ENCODE measurements at places on chromosomes 16 and 17.

DNA sequence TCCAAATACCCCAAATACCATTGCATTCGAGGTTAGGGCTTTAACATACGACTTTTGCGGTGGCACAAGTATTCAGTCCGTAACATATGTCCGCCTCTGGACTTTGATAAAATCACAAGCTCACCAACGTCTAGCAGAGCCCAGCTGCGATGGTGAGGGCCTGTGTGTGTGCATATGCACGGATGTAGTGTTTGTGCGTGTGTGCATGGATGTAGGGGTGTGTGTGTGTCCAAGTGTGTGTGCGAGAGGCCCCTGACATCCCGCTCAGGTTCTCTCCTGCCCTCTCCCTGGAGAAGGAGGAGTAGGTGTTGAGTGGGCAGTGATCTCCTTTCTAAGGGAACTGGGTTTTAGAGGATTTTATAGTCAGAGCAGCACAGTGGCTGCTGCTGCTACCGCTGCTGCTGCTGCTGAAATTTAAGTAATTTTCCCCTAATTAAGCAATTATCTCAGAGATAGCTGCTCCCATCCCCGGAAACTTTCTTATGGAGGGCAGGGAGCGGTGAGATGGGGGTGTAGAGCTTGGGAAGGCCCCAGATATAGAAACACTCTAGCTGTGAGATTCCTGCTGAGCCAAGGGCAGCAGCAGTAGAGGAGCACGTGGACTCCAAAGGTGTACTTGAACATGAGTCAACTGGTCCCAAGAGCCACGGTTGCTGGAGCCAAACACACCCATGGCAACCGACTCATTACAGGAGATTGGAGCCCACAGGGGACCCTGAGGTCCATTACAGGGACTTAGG, 121.7 kb upstream of the SDK2 start:
- DNase-seq, result no peak

DNA sequence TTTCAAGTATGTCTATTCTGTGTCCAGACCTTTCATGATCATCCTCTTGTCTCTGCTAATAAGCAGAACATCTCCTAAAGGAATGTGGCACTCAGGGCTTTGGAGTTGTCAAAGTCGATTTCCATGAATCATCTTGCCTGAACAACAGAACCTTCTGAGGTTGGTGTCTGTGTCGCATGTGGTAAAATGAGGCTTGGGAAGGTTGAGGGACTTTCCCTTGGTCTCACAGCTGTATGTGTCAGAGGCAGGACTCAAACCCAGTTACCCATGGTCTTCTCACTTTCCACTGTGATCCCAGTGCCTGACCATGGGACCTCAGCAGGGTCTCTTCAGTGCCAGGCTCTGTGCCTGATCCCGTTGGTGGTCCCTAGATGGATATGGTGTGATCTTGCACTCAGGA, 4.2 kb upstream of the GPRC5B start:
- no peak for DNase-seq

GRCh38 chr16:57526498-57526897, 9.9 kb downstream of the CCDC102A start:
- DNase-seq, result no peak

DNA sequence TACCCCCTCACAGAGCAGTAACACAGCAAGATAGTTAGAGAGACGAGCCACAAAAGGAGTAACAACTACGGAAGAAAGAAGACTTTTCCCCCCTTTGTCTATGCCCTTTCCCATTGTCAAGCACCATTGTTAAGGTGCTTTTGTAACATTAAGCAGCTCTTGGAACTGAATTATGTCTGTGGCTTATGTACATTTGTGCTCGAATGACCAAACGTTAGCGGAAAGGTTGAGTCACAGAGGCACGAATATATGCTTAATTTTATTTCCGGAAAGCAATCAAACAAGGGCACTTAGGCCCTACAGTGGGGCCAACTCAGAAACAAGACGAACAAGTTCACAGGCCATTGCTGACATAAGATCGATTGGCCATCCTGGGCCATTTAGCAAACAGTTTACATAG, 109.5 kb downstream of the ANKFN1 start:
- DNase-seq, result no peak

DNA sequence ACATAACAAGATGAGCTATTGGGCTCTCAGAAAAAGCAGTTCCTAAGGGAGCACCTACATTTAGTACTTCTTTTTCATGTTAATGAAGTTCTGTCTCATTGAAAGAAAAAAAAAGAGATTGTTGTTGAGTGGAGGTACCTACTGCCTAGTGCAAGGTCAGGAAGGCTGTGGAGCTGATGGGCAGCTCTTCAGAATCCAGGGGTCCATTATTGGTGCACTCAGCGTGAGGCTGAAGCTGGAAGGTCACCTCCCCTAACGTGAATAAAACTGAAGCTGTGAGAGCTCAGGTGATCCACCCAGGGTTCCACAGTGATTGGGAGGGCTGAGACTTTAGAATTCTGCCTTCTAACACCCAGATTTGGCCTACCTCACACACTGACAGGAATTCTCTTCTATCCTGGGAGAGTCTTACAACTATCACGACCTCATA, 153.9 kb upstream of the TBX2 start:
- no peak for DNase-seq

DNA sequence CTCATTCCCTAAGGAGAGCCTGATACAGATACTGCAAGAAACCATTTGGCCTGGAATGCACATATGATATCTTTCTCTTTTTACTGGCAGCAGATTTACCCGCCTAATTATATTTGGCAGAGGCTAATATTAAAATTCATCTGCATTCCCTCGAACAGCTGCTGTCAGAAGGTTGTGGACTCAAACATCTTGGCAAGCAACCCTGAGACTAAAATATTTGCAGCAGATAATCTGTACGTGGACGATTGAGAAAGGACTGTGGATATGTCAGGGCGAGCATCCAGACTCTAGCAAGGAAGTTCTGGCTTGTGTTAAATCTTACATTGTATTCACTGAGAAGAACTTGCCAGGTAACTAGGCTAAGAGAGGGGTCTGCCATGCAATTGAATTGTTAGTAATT, 65.2 kb downstream of the SNX20 start:
- no peak for DNase-seq

GRCh38 chr16:84049403-84050060, 6.9 kb upstream of the SLC38A8 start:
- no peak for DNase-seq

DNA sequence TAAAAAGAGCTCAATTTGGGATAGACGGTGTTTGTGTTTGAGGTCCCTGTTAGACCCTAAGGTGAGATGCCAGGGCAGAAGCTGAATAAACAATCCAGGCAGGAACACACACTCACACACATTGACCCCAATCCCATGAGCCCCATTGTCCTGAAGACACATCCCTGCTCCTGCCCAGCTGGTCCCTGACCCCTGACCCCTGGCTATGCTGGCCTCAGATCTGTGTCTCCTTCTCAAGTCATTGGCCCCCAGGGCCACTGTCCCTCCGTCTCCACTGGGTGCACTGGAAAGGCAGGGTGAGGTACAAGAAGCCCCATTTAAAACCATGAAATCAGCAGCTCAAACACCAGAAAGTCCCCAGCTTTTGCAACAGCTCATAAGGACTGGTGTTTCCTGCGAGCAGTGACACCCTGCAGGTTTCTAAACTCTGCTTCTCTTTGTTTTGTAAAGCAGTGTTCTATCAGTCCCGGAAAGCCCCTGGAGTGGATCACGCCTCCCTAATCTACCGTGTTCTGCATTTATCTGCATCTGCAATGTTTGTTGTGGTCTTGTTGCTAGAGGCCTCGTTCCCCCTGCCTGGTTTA, 18.0 kb upstream of the ASGR2 start:
- DNase-seq, result no peak

- DNase-seq, result no peak
Observed at GRCh38 chr17:17841601-17842025, 4.8 kb upstream of the SREBF1 start.

GRCh38 chr17:82942166-82943130, 102.6 kb upstream of the ZNF750 start:
- DNase-seq, result no peak

DNA sequence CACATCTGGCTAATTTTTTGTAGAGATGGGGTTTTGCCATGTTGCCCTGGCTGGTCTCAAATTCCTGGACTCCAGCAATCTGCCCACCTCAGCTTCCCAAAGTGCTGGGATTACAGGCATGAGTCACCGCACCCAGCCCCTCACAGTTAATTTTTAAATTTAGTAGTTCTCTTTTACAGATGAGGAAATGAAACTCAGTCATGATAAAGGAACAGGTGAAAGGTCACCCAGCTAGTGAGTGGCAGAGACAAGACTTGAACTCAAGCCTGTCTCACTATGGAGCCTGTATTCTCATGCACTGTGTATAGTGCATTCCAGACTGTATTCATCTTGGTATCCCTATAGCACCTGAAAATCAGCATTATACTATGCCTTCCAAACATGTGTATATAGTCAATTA, 77.1 kb upstream of the WSB1 start:
- no peak for DNase-seq

GRCh38 chr16:20001856-20002707, 71.6 kb downstream of the GPR139 start:
- no peak for DNase-seq

DNA sequence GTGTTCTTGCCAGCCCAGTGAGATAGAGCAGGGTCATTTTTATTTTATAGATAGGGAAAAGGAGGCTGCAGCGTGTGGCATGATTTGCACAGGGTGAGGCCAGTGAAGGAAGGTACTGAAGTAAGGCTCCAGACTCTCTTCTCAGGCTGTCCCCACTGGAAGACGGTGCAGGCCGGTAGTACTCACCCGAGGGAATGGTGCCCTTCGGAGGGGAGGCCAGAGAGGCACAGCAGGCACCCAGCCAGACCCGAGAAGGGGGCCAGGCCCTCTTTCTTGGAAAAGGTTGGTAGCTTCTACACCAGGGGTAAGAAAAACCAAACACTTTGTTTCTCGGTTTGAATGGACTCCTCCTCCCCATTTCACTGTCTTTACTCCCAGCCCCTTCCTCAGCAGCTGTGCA, 288 bp downstream of the ANKRD40CL start:
- no peak for DNase-seq

GRCh38 chr16:27221576-27222248, 18.4 kb downstream of the KDM8 start:
- DNase-seq, result no peak

- no peak for DNase-seq
Observed at GRCh38 chr17:28384281-28385036, 13.0 kb downstream of the SARM1 start.

DNA sequence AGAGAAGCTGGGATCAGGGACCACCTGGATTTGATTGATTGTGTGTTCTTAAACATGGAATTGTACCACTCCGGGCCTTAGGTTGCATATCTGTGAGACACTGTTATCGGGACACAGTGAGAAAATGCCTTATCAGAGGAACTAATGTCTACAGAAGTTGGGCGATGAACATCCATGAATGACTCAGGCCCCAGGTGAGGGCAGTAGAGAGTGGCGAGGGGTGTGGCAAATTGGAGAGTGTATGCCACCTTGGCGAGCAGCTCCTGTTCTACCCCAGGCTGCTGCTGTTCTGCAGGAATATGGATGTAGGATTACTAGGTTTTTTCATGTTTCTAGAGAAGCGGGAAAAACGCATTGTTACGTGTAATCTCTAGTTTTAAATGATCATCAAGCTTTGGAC, 38.8 kb downstream of the CLEC16A start:
- DNase-seq, result no peak

GRCh38 chr17:18009609-18010420, 29.2 kb downstream of the ATPAF2 start:
- DNase-seq, result no peak

GRCh38 chr16:84699147-84699711, 571 bp upstream of the USP10 start:
- DNase-seq, result no peak

DNA sequence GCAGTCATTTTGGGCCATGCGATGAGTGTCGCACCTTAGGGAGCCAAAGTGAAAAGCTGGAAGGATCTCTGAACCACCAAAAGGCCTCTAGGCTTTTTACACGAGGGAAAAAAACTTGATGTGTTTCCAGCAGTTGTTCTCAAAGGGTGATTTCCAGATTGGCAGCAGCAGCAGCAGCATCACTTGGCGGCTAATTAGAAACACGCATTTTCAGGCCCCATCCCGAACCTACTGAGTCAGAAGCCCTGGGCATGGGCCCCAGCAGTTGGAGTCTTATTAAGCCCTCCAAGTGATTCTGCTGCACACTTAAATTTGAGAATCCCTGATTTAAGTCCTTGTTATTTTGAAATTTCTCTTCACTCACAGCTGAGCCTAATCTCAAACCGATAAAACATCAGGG, 25.3 kb upstream of the PYY start:
- no peak for DNase-seq

GRCh38 chr17:77546772-77547241, 406.0 kb downstream of the SEC14L1 start:
- no peak for DNase-seq

GRCh38 chr17:40726919-40727318, 23.4 kb upstream of the KRT24 start:
- DNase-seq, result no peak

GRCh38 chr16:57574086-57574485, 31.6 kb downstream of the ADGRG5 start:
- DNase-seq, result no peak

DNA sequence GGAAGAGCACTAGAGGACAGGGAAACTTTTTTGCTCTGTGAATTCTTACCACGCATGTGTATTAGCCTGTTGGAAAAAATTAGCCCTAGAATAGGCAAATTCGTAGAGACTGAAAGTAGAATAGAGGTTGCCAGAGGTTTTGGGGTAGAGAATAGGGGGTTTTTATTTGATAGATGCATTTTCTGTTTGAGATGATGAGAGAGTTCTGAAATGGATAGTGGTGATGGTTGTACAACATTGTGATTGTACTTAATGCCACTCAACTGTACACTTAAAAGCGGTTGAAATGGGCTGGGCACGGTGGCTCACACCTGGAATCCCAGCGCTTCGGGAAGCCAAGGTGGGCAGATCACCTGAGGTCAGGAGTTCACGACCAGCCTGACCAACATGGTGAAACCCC, 8.0 kb upstream of the DOC2B start:
- DNase-seq, result no peak

DNA sequence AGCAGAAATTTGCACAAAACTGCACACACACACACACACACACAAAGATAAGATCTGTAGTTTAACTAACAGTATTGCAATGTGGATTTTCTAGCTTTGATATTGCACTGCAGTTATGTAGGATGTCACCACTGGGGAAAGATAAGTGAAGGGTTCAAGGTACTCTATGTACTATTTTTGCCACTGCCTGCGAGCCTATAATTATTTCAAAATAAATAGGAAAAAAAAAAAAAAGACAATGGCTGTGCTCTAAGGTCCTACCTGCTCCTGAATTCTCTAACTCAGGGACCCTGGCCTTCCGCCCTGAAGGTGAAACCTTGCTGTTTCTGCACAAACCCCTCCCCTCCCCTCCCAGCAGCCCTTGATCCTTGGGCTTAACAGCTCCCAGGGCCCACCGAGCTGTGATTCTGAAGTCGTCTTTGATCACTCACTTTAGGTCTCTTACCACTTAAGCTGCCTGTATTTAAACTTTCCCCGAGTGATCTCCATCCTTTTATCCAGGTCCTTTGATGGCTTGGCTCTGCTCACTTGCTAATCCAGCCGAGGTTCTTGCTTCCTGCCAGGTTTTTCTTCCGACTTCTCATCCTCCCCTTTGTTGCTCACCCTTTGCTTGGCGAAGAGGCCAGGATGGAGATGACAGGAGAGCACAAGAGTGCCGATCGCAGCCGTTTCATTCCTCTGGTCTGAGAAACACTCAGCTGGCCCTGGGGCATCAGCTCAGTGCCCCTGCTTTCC, 37.7 kb downstream of the TMEM114 start:
- no peak for DNase-seq

GRCh38 chr16:67190448-67191399, 788 bp upstream of the EXOC3L1 start:
- DNase-seq, result no peak

- no peak for DNase-seq
Observed at GRCh38 chr16:87172632-87173031, 144.6 kb downstream of the C16orf95 start.

Data from vagina (tissue), 2 donors.